ENCODE measurements at places on chromosomes 3 and 15. TPM values are rescaled to one million over a fixed set of nuclear protein-coding genes. Genes with fewer than 3 reads are reported as not detected.

CDHR4 gene
- 0.44 TPM for total RNA-seq

PPM1M gene
- total RNA-seq, result 4.7 TPM

ALDH1A3 gene
- 19.5 TPM for total RNA-seq

RBP2 gene
- total RNA-seq, result not detected

KNG1 gene
- 0.07 TPM for total RNA-seq

GOLGA8S gene
- 0.18 TPM for total RNA-seq

GCSAM gene
- not detected for total RNA-seq

EAF2 gene
- total RNA-seq, result 2.9 TPM

Measured in A549 treated with CORT108297 at 1 μM for 4 hours (cell line).